Uterus (tissue), 4 donors: ENCODE measurements at places on chromosomes 4 and X. TPM values are rescaled to one million over a fixed set of nuclear protein-coding genes. Genes with fewer than 3 reads are reported as not detected.

DNA sequence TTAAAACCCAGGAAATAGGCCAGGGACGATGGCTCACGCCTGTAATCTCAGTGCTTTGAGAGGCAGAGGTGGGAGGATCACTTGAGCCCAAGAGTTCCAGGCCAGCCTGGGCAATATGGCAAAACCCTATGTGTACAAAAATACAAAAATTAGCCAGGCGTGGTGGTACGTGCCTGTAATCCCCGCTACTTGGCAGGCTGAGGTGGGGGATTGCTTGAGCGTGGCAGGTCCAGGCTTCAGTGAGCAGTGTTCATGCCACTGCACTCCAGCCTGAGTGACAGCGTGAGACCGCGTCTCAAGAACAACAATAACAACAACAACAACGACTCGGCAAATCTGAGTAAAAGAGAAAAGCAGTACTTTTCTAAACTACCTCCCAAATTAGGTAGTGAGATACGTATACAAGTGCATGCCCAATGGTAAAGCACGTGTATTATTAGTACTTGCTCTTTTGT, 13.0 kb upstream of the NDUFC1 start:
- peaks cover 10% of the 10 kb centered on the region for H3K4me1 ChIP-seq
- no peaks in the 10 kb centered on the region for H3K27me3 ChIP-seq
- DNase-seq: no peak
- no peaks in the 10 kb centered on the region for H3K36me3 ChIP-seq
- peak overlapping the region; percentile 5 for H3K27ac ChIP-seq
- H3K4me3 ChIP-seq: no peak overlapping the region

DNA sequence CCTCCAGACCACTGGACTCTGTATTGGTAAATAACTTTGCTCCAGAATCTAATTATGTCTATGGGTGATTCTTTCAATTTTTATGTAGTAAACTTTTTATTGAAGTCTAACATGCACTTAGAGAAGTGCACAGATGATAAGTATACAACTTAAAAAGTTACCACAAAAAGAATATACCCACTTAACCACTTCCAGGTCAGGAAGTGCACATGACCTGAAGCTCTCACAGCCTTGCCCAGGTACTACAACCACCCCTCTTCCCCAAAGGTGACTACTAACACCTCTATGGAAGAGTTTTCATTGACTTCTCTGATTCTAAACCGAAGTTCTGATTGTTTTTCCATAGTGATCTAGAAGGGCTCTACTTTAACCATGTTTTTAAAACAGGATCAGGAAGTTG, 43.6 kb upstream of the SPRY1 start:
- H3K36me3 ChIP-seq: no peaks in the 10 kb centered on the region
- no peaks in the 10 kb centered on the region for H3K4me1 ChIP-seq
- no peak for DNase-seq

- no peak for DNase-seq
- H3K27ac ChIP-seq: peak overlapping the region; percentile 48
- H3K27me3 ChIP-seq: no peaks in the 10 kb centered on the region
- H3K4me3 ChIP-seq: no peak overlapping the region
- peaks cover 9% of the 10 kb centered on the region for H3K4me1 ChIP-seq
- no peaks in the 10 kb centered on the region for H3K36me3 ChIP-seq
These were observed 102.8 kb downstream of the CBR4 start for GRCh38 chr4:168907119-168907698.

Gene USP17L15
- total RNA-seq: not detected

DNA sequence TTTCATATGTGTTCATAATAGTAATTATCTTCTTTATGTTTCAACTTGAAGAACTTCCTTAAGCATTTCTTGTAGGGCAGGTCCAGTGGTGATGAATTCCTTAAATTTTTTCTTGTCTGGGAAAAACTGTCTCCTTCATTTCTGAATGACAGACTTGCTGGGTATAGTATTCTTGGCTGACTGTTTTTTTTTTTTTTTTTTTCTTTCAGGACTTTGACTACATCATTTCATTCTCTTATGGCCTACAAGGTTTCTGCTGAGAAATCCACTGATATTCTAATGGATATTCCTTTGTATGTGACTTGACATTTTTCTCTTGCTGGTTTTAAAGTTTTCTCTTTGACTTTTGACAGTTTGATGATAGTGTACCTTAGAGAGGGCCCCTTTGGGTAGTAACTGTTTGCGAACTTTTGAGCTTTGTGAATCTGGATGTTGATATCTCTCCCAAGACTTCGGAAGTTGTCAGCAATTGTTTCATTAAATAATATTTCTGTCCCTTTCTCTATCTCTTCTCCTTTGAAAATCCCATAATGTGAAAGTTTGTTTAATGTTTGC, 54.2 kb downstream of the EDA start:
- no peak for DNase-seq
- no peak overlapping the region for H3K27ac ChIP-seq
- H3K4me3 ChIP-seq: no peak overlapping the region
- no peaks in the 10 kb centered on the region for H3K27me3 ChIP-seq
- H3K36me3 ChIP-seq: no peaks in the 10 kb centered on the region

Gene FGB
- total RNA-seq: not detected

DNA sequence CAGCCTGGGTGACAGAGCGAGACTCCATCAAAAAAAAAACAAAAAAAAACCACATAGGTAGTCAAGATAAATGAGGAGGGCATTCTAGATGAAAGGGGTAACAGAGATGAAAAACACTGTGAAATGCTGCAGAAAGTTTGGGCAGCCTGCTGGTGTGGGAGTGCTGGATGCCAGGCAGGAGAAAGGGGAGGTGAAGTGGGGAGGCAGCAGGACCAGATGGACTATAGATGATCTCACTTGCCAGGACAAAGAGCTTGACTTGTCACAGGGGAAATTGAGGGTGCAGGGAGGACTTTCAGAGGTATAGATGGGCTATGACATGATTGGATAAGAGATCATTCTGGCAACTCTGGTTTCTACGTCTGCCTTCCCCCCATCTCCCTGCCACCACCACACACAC, 519.7 kb upstream of the ZFP42 start:
- no peak overlapping the region for H3K4me3 ChIP-seq
- H3K27me3 ChIP-seq: no peaks in the 10 kb centered on the region
- no peaks in the 10 kb centered on the region for H3K36me3 ChIP-seq
- DNase-seq: no peak

DNA sequence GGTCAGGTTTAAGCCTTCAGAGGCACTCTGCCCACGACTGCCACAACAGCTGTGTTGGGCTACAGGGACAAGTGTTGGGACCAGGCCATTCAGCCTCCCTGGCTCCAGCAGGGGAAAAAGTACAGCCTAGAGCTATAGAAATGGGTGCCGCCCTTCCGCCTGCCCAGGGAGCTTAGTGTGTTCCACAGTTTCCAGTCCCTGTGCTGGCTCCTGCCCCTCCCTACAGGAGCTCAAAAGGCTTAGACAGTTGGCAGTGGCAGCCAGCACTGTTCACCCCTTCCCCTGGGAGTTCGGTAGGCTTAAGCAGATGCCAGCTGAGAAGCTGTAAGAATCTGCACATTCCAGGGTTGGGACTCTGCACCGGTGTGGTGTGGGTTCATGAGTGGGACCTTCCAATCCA, 408.2 kb upstream of the INTU start:
- no peaks in the 10 kb centered on the region for H3K36me3 ChIP-seq
- no peaks in the 10 kb centered on the region for H3K4me1 ChIP-seq
- DNase-seq: no peak
- H3K27me3 ChIP-seq: no peaks in the 10 kb centered on the region

Gene MAGEA10
- total RNA-seq: not detected

GRCh38 chr4:16344853-16345252, 118.6 kb upstream of the TAPT1 start:
- H3K27me3 ChIP-seq: no peaks in the 10 kb centered on the region
- H3K4me1 ChIP-seq: no peaks in the 10 kb centered on the region
- H3K27ac ChIP-seq: no peak overlapping the region
- no peak for DNase-seq
- no peak overlapping the region for H3K4me3 ChIP-seq
- no peaks in the 10 kb centered on the region for H3K36me3 ChIP-seq
